ENCODE measurements at places on chromosomes 12 and 14.

DNA sequence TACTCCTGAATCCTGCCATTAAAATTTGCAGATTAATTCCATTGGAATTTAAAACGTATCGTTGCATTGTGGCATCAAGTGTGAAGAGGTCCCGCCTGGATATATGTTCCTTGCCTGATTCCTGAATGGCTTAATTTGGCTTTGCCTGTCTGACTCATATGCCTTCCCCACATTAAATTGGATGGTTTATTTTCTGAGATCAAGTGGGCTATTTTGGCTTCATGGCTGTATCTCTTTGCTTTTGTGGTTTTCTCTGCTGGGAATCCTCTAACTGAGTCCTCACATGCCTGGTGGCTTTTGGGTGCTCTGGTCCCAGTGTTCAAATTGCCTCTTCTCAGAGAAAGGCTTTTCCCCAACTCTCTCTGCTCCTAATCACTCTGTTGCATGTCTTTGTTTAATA, 127.9 kb upstream of the DYRK2 start:
- no peak for DNase-seq

GRCh38 chr12:49979791-49980190, 7.0 kb downstream of the AQP6 start:
- DNase-seq: no peak

GRCh38 chr12:39006286-39006685, 100.9 kb upstream of the CPNE8 start:
- DNase-seq: no peak

- DNase-seq: no peak
Measured at GRCh38 chr14:76917745-76918255, 91.6 kb downstream of the LRRC74A start.

DNA sequence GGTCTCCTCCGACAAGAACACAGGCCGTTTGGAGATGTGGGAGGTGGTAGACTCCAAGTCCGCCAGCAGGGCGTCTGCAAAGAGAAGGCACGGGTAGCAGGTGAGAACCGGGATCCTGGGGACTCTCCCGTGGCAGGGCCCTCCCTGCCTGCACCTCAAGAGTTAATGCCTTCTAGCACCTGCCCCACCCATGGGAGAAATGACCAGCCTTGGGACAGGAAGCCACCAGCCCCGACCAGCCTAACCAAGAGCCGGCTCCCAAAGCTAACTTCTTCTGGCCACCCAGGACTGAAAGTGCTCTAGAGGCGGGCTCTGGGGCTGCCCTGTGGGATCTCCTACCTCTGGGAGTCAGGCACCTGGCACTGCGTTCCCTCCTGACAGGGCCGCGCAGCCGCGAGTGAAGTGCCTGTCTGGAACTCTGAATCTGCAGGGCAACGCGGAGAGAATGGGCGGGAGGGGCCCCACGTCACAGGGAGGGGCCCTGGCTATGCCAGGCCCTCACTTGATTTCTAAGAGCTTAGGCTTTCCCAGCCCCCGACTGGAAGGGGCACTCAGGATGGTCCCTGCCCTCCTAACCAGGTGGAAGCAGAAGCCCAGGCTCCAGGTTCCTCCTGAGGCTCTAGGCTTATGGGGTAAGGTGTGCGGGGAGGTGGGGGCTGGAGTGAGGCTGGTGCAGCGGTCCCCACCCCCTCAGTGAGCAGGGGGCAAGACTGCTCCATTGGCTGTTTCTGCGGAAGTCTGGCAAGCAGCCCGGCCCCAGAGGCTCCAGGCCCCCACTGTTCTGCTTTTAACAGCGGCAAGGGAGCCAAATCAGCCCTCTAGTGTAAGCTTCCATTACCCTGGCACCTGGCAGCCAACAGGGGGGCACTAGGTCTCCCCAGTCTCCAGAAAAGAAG, 23.6 kb upstream of the RPLP0 start:
- no peak for DNase-seq

- no peak for DNase-seq
Measured at GRCh38 chr12:50040657-50041056, 15.4 kb upstream of the RACGAP1 start.

GRCh38 chr12:122437656-122438121, 15.2 kb upstream of the CLIP1 start:
- no peak for DNase-seq

DNA sequence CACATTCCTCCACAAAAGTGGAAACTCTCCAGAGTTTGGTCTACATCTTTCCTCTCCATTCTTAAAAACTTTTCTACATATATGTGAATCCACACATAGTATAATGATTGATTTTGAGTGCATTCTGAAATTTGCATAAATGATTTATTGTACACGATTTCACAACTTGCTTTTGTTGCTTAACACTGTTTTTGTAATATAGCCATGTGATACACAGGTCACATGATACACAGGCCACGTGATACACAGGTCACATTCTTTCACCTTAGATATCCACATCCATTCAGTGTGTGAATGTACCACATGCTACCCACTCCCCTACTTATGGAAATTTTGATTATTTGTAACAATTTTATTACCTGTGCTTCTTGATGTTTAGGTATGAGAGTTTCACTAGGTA, 319.1 kb downstream of the ZFP36L1 start:
- DNase-seq: no peak

DNA sequence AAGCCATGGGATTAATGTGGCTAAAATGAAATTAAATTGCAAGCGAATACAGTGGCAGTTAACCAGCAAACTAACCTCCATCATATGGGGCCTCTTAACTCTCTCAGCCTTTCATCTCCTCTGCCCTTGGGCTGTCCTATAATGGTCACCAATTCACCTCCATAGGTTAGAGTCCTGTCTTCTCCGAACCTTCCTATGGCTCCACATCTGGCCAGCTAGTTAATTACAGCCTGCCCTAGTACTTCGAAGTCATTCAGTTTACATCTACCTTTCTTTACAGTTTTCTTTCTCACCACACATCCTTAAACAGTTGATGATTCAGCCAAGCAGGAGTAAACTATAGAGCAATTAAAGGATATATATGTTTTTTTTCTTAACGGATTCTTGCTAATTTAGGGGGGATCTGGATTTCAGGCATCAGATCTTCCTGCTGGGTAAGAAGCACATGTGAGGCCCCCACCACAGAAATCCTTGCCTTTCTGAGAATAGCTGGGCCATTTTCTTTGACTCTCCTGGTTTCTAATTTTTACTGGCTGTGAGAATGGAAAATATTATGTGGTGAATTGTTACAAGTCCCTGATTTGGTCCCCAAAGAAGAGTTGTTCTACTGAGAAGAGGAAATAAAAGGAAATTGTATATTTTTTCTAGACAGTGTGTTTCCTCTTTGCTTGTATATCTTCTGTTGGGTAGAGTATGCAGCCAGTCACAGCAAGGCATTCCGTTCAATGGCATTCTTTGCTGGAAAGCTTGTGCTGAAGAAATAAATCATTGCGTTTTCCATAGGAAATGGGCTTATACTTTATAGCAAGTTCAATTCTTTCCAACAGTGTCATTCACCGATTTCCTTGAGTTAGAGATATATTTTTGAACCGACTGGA, 16.7 kb downstream of the HMGA2 start:
- no peak for DNase-seq

GRCh38 chr14:79670811-79671210, 540.5 kb downstream of the DIO2 start:
- no peak for DNase-seq

GRCh38 chr14:85079842-85080730, 449.9 kb upstream of the FLRT2 start:
- no peak for DNase-seq

DNA sequence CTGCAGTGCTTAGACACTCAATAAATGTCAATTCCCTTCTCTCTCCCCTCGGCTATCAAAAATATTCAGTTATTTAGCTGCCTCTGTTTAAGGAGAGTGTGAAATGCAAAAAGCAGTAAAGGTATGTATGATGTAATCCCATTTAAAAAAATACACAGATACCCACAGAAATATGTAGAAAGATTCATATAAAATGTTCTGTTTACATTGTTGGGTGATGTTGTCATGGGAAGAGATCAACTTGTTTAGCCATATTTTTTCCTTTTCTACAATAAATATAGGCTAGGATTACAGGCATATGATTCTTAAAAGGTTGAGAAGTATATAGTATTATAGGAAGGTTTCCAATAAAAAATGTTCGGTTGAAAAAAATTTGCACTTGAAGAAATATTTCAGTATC, 7.8 kb downstream of the PPP2R3C start:
- DNase-seq: no peak

GRCh38 chr12:66598079-66598478, 80.8 kb downstream of the GRIP1 start:
- no peak for DNase-seq

DNA sequence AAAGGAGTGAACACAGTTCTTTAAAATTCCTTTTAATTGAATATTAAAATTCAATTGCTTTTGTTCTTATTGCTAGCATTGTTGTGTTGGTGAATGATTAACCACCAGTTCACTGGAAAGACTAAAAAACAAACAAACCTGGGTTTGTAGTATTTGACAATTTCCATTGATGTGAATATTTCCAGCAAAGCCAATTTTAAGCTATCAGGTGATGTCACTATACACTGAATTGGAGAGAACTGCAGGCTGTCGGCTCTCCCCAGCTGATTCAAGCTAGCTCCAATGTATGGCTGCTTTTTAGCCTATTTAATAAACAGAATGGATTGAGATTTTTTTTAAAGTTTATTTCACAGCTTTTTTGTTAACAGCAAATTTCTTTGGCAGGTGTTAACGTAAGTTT, 1753.6 kb upstream of the SEL1L start:
- DNase-seq: no peak

DNA sequence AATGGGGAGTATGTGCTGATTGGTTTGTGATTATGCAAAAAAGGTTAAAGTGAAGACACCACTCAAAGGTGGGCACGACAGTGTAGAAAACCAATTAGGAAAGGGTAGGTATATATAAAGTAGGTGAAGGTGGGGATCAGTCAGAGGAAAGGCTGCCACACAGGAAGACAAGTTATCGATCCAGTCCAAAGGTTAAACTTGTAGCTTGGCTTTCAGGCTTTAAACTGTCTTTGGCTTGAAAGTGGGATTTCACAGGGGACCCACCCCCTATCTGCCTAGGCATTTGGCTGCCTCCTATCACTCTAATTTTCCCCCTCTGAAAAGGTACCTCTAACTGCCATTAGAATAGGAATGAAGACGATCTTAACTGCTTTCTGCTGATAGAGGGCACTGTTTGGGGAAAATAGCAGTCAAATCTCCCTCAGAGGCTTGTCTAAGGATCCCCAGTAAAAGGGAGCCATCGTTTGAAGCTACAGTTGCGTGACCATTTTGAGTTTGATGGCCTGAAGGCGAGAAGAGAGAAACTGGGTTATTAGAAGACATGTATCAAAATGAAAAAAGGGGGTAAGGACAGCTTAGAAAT, 250.2 kb downstream of the GPHN start:
- DNase-seq: peak; percentile 2

DNA sequence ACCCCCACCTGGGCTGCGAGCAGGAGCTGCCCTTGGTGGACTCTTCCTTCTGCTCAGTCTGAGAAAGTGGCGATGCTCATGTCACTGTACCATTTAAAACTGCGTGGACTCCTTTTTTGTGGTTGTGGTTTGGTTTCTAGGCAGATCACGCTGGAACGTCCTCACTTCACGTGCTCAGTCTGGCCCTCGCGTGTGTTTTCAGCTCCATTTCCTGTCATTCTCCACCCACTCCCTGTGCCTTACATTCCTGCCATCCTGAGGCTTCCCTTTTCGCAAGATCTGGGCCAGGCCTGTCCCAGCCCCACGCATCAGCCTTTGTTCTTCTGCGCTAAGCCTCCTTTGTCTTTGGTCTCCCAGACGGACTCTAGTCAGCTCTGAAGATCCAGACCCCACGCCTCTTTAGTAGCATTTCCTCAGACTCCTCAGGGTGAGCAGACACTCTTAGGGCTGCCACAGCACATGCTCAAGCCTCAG, 105.4 kb downstream of the FBXL14 start:
- no peak for DNase-seq

- DNase-seq: peak; percentile 37
Measured at GRCh38 chr12:64452559-64453329, 824 bp downstream of the TBK1 start.

- no peak for DNase-seq
Measured at GRCh38 chr12:116497051-116497591, 62.1 kb upstream of the MAP1LC3B2 start.

- DNase-seq: no peak
Measured at GRCh38 chr14:65290830-65291229, 121.7 kb upstream of the FUT8 start.

DNA sequence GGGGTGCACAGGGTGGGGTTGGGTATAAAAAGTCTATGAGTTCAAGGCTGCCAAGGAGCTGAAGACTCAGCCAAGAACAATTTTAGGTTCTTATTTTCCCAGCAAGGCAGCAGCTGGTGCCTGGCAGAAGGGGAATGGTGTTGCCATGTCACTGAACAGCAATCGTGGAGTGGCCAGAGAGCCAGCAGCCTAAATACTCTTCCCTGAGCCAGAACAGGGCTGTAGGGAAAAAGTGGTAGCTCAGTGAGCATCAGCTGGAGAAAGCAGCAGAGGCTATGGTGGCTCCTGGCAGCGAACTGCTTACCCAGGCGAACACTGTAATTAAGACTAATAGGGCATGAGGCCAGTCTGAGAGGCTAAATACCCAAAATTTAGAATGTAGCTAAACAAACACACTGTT, 334.9 kb downstream of the RMST start:
- no peak for DNase-seq
